ENCODE measurements at places on chromosomes 2 and 18. TPM values are rescaled to one million over a fixed set of nuclear protein-coding genes. Genes with fewer than 3 reads are reported as not detected.

Gene MROH2A
- total RNA-seq, result 0.04 TPM

Gene NMUR1
- total RNA-seq, result not detected

Gene KCNG2
- not detected for total RNA-seq

Gene SP5
- total RNA-seq, result 86.9 TPM

Gene ACMSD
- not detected for total RNA-seq

Gene MAB21L4
- 13.5 TPM for total RNA-seq

Gene EGR4
- total RNA-seq, result not detected

Gene PLGLB1
- 0.20 TPM for total RNA-seq

Gene SLC8A1
- not detected for total RNA-seq

Gene EML4
- 362 TPM for total RNA-seq

Gene PDIA6
- total RNA-seq, result 642 TPM

Gene DSG1
- not detected for total RNA-seq

Gene NAT8
- 1.9 TPM for total RNA-seq

Gene ANTXR1
- 12.7 TPM for total RNA-seq

Gene CHST10
- total RNA-seq, result 8.5 TPM

Gene WBP1
- total RNA-seq, result 26.5 TPM

Gene WNT6
- total RNA-seq, result not detected

Gene SH2D6
- 0.29 TPM for total RNA-seq

Gene EIPR1
- total RNA-seq, result 70.0 TPM

Gene PLA2R1
- total RNA-seq, result not detected

Gene KYNU
- 68.6 TPM for total RNA-seq

Gene ACADL
- not detected for total RNA-seq

Gene CRYGD
- total RNA-seq, result not detected

Gene MAPK4
- not detected for total RNA-seq

Gene CXCR1
- total RNA-seq, result not detected

Gene CFC1
- not detected for total RNA-seq

Gene MAP3K19
- not detected for total RNA-seq

Gene CAPN14
- total RNA-seq, result not detected

Gene TWIST2
- 0.11 TPM for total RNA-seq

Gene ITPRIPL1
- 11.7 TPM for total RNA-seq

Gene TXNDC2
- total RNA-seq, result not detected

Gene C2orf72
- total RNA-seq, result 147 TPM

Gene VWA3B
- total RNA-seq, result not detected

Gene LINC00305
- total RNA-seq, result not detected

Gene CCDC68
- 4.6 TPM for total RNA-seq

Gene SERPINB13
- total RNA-seq, result not detected

All from HepG2 (cell line).